ENCODE measurements at places on chromosomes 16 and 17.

DNA sequence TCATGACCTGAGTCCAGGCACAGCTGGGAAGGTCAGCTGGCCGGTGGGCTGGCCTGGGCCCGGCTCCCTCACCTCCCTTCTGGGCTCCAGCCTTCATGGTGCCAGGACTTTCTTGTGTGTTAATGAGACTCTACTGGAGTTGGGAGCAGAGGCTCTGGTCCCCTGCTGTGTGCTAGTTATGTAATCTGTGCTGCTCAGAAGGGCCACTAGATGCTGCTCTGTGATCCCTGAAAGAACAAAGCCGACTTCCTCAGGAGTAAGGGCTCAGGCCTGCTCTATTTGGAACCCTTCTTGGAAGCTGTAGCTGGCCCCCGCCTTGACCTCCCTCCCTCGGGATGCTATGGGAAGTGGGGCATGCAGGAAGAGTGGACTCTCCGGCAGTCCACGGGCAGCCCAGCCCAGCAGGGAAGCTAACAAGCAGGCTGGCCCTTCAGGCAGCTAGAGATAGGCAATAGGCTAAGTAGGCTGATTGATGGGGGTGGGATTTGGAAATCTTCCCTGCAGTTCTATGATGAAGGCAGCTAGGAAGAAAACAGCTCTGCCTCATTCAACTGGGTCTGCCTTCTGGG, 3.3 kb upstream of the CDK5R1 start:
- no peak for DNase-seq

GRCh38 chr17:82033359-82034085, 2.0 kb downstream of the RAC3 start:
- no peak for DNase-seq

DNA sequence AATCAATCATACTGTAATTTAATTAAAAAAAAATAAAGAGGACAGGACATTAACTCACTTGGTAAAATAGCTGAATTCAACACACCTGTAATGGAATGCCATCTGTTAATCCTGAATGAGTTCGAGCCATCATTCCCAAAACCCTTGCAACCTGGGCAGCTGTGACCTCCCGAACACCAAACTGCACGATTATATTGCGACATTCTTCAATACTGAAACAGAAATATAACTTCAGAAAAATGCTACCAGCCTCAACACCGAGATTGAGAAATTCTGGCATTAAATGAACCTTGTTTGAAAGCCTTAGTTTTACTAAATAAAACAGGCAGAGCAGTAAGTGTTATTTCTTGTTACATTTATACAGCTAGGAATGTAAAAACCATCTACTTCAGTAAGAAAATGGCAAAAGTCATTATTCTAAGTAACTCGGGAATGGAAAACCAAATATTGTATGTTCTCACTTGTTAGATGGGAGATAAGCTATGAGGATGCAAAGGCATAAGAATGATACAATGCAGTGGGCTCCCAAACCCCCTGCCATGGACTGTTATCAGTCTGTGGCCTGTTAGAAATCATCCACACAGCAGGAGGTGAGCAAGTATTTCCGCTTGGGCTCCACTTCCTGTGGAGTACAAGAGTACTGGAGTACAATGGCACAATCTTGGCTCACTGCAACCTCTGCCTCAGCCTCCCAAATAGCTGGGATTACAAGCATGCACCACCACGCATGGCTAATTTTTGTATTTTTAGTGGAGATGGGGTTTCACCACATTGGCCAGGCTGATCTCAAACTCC, 46.5 kb downstream of the CNOT1 start:
- peak; percentile 10 for DNase-seq

- peak; percentile 49 for DNase-seq
Measured at GRCh38 chr17:82023447-82024241, 539 bp downstream of the LRRC45 start.

DNA sequence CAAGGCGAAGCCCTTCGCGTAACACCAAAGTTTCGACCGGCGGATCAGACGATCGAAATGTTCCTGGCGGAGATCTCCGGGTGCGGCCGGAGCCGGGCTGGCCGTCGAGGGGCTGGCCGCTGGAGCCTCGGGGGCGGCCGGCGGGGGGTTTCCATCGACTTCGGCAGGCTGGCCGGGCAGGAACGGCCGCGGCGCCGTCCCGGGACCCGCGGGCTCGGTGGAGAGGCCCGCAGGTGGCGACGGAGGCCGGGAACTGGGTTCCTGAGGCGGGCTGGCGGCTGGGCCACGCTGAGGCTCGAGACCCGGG, 1.1 kb downstream of the EPOP start:
- no peak for DNase-seq

GRCh38 chr16:12321311-12321842, 344.8 kb downstream of the SNX29 start:
- DNase-seq: no peak

- DNase-seq: no peak
Measured at GRCh38 chr17:3015890-3016289, 47.5 kb downstream of the OR1D5 start.

DNA sequence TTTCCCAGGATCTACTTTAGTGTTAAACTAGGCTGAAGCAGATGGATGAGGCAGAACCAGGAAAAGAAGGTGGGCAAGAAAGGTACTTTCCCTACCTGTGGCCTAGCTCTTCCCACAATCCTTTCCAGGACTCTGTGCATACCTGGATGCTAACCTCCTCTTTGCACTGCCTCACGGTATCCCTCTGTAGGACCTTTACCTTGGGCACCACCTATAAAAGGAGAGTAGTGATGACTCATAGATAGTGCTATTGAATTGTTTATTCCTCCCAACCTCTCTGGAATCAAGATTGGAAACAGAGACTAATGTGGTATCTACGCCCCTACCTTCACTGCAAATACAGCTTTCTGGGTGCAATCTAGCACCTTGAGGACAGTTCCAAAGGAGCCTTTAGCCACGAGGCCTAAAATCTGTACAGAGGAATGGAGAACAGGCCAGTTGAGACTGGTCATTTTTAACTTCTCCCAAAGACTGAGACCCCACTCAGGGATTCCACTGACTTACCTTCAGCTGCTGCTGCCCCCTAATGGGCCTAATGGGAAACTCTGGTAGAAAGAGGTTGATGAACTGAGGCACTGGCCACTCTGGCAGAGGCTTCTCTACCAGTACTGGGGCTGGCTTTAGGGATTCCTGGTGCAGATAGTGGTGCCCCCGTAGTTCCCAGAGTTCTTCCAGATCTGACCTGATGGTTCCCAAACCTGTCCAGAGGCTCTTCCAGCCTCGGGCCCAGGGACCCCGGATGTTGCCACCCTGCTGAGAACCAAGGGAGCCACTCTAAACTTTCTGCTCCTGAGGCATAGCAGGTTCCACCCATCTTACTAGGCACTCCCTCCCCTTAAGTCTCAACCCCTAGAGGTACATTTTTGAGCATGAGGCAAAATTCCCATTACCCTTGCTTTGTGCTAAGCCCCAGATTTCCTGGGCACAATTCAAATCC, 781 bp downstream of the RSKR start:
- peak; percentile 33 for DNase-seq

- no peak for DNase-seq
Measured at GRCh38 chr16:65406933-65407332, 285.1 kb upstream of the CDH11 start.

- DNase-seq: no peak
Measured at GRCh38 chr17:81171941-81172340, 5.9 kb upstream of the AATK start.

DNA sequence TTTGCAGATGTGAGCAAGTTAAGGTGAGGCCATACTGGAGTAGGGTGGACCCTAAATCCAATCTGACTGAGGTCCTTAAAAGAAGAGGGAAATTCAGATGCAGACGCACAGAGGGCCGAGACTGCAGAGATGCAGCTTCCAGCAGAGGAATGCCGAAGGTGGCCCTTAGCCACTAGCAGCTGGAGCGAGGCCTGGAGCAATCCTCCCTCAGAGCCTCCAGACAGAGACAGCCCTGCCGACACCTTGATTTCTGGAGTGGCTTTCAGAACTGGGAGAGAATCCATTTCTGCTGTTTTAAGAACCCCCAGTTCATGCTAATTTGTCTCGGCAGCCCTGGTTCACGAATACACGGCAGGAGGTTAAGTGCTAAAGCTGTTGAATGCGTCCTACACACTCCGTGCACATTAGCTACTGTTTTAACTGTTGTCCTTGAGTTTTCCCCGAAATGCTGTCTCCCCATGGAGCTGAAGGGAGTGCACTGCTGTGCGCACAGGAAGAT, 135.5 kb downstream of the IRF8 start:
- no peak for DNase-seq

DNA sequence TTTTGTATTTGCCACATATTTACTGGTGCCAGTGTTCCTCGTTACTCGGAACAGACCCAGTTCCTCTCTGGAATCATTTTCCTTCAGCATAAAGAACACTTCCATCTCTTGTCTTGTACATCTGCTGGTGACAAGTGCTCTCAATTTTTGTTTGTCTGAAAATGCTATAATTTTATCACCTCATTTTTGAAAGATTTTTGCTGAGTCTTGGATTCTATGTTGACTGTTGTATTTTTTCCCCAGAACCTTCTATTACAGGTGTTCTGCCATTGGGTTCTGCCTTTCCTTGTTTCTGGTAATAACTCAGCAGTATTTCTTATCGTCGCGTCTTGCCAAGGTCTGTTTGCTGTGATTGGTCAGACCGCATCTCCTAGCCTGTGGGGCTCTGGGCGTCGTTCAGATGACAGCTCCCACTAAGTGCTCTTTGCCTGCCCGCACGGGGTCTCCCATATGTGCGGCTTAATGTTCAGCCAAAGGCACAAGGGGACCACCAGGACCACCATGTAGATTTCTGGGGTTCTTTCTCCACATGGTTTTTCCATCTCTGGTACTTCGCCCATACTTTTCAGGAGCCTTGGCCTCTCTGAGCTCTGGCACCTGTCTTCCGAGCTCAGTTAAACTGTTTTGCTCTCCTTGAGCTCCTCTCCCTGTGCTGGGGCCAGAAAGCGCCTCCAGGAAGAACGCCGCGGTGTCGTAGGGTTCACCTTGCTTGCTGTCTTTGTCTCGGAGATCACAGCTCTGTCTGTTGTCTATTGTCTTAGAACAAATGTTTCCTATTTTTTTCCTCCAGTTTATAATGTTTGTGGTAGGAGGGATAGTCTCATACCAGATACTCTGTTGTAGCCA, 80.0 kb downstream of the METRNL start:
- no peak for DNase-seq

- no peak for DNase-seq
Measured at GRCh38 chr17:7780736-7781135, 53.3 kb upstream of the KDM6B start.

DNA sequence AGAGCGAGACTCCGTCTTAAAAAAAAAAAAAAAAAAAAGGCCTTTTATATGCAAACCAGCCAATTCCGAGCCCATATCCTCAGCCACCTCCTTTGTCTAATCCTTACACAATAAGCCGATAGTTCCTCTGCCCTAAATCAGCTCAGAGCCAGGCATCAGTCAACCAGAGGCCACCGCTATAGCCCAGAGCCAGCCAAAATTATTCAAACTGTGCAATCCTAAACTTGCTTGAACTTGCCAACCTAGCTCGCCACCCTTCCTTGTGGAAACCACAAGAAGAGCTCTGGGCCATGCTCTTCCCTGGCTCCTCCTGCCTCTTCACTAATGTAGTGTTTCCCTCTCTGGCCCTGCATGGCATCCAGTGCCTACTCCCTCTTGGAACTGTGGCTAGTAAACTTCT, 17.7 kb downstream of the ITGAL start:
- no peak for DNase-seq

DNA sequence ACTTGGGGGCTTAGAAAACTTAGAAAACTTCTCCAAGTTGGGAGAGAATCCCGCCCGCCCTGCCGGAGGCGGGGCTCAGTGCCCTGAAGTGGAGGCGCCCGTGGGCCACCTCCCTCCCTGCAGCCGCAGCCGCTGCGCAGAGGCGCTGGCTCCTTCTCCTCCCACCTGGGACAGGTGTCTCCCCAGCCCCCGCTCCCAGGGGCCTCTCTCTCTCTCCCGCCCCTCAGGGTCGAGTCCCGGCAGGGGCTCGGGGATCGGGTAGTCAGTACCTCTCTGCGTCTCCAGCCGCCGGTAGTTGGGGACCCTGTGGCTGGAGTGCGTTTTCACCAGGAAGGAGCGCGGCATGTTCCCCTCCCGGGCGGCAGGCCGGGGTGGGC, 257 bp downstream of the SNAI3 start:
- DNase-seq: peak; percentile 48

DNA sequence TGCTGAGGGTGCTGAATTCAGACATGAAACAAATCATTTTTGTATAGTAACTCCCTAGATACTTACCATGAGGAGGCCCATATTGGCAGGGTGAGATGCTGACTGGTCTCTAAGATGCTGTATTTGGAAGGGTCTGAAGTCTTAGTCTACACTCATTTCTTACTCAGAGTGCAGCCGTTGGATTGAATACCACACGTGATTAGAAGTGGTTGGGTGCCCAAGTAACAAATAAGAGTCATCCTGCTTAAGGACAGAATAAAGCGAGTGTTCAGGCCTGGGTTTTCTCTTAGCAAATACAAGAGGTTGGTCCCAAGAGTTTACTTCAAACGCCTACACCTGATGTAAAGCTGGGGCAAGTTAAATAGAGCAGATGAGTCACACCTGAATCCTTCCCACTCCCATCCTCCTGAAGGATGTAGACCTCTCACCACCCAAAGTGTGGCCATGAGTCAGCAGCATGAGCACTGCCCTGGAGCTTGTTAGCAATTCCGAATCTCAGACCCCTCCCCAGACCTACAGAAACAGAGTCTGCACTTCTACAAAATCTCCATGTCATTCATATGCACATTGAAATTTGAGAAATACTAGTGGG, 284.6 kb upstream of the CDH5 start:
- DNase-seq: no peak

DNA sequence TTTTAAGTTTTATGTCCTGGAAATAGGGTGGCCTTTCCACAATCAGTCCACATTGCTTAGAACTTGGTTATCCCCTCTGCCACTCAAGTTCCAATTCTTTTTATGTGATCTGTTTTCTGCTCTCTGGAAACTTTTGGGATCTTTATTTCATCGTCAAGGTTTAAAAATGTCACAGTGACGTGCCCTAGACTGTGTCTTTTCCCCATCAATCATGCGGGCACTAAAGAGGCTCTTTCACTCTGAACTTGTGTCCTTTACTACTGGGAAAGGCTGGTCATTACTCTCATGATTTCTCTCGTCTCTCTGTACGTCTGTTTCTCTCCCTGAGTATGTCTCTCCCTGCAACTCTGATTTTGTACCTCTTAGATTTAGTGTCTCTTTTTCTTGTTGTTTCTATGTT, 189.8 kb upstream of the AXIN2 start:
- no peak for DNase-seq

GRCh38 chr17:34420254-34420766, 57.3 kb upstream of the CCL1 start:
- peak; percentile 73 for DNase-seq

DNA sequence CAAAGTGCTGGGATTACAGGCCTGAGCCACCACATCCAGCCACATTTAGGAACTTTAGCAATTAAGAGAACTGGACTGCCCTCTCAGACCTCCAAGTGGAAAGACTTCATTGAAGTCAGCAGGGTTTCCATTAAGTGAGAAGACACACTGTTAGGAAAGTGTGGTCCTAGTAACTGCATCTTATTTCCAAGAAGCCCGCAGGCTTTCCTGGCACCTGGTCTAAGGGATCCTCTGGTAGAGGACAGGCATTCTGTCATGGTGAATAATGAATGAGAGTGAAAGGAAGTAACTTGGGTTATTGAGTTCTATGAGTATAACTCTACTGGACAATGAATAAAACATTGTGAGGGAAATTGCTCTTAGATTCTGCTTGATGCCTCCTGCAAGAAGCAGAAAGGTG, 14.1 kb downstream of the C17orf75 start:
- no peak for DNase-seq

- no peak for DNase-seq
Measured at GRCh38 chr17:59219992-59220327, 351 bp upstream of the GDPD1 start.

- no peak for DNase-seq
Measured at GRCh38 chr17:39376434-39376833, 25.0 kb downstream of the FBXL20 start.
